Stimulated activated CD8-positive, alpha-beta memory T cell treated with anti-CD3 and anti-CD28 coated beads, Interleukin-4, amount 100 ng/mL, for 1 hour (primary cell): ENCODE measurements at places on chromosomes 4 and X.

GRCh38 chr4:8705161-8706145, 112.9 kb downstream of the CPZ start:
- DNase-seq = no peak

DNA sequence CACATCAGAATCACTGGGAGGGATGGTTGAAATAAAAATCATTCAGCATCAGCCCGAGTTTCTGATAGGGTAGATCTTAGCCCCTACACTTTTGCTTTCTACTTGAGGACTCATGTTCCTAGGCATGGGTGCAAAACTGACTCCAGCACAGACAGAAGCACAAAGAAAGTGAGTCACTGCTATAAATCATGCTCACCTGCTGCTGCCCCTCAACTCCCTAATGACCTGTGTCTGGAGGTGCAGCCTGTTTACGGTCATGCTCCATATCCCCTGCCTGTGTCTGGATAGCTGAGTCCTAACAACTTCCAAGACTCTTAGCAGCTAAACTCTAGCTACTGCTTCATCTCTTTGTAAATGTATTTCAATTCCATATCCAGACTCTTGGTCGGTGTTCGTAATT, 57.8 kb downstream of the ADGRA3 start:
- DNase-seq = no peak

- no peak for DNase-seq
These were observed 43.1 kb downstream of the CXXC4 start for GRCh38 chr4:104451573-104451972.

GRCh38 chr4:161655148-161655547, 508.7 kb downstream of the FSTL5 start:
- no peak for DNase-seq

- DNase-seq = no peak
These were observed 84.2 kb downstream of the CHRNA9 start for GRCh38 chr4:40419231-40419912.

GRCh38 chrX:42778096-42778495, at the start of gene PPP1R2C:
Gene PPP1R2C, minus strand, starts transcription at chrX:42778163. Its CDS starts 84 bp downstream, at chrX:42778079.
- DNase-seq = no peak
